Stomach (tissue), 19 donors: ENCODE measurements at places on chromosomes 13 and 19.

GRCh38 chr19:19261350-19262189, 11.5 kb downstream of the TM6SF2 start:
- DNase-seq: no peak

GRCh38 chr13:40648040-40648439, 18.4 kb downstream of the FOXO1 start:
- no peak for DNase-seq

GRCh38 chr19:6580313-6580712, 10.6 kb downstream of the CD70 start:
- DNase-seq: no peak

DNA sequence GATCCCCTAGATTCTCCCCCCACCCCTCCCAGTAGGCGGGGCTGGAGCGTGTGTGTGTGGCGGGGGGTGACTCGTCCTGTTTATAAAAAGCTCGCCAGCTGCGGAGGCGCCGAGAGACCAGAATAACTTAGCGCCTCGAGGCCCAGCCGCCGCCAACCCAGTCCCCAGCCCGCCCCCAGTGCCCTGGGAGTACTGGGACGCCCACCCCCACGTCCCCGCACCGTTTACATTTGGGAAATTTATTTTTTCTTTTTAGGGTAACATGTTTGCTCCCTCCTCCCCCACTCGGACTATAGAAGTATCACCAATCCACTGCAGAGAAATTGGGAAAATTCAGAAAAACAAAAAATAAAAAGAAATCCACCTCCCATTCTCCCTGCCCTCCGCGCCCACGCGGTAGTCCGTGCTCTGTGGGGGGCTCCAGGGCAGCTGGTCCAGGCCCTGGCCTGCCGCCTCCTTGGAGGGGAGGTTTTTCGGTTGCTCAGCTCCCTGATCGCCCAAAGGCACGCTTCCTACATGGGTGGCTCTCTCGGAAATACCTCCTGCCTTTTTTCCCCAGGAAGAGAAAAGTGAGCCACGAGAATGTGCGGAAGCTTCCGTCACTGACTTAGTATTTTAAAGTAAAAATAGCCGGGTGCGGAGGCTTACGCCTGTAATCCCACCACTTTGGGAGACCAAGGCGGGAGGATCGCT, 1.5 kb upstream of the RAB3A start:
- peak; percentile 73 for DNase-seq

DNA sequence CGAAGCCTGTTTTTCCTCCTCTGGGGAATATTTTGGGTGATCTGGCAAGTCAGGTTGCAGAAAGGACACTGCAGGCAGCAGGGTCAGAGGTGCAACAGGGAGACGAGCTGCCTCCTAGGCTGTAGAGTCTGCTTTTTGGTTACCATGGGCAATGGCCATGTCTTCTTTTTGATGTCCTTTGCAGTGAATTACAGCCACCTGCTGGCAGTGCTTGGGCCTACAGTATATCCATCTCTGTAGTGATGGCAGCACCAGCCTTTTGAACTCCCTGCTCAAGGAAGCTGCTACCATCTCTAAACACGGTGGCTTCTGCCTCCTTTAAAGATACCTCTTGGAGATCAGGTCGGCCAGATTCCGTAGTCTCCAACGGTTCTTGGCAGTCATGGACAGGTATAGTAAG, 73.9 kb downstream of the WTIP start:
- DNase-seq: no peak

DNA sequence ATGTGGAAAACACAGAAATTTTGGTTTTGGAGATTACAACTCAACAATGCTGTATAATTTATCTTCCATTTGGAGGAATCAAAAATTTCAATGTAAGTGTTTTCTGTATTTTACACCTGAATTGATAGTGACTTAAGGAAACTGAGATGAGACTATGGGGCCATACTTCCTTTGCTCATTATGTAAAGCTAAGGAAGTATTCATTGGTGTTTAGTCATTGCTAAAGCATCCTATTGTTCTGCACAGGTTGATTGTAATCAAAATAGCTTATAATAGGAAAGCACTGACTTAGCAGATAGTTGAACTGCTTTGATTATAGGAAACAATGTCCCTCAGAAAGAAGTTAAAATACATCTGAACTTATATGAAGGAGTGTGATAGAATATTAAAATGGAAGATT, 244.4 kb upstream of the SLITRK5 start:
- DNase-seq: no peak

- no peak for DNase-seq
Measured at GRCh38 chr13:37427843-37428494, 170.6 kb downstream of the POSTN start.

DNA sequence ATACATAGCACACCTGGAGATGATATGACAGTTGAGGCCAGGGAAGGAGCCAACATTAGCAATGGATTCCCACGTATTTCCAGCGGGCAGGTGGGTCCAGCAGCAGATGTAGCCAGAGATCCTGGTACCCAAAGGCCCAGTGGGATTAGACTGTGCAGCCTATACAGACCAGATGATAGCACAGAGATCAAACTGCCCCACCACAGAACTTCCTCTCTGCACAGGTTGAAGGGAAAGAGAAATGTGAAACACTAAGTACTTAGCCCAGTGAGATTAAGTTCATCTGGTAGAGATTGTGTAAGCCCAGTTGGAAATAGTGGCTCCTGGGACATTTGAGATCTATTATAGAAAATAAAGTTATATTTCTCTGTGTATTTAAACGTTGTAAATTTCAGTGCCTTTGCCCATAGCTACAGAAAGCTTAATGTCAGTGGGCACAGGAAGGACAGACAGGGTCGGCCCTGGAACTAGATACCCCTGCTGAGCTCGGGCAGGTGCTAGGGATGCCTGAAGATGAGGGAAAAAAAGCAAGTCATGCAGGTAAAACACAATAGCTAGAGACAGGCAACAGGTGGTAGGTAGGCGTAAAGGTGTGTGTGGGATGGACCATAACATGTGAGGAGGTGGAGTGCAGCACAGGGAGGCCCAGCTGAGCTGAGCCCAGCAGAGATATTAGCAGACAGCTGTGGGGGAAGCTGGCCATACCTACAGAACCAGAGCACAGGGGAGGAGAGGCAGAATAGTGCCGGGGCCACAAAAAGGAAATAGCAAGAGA, 27.3 kb upstream of the SPATA13 start:
- DNase-seq: no peak

GRCh38 chr13:99314640-99315176, 7.5 kb upstream of the GPR183 start:
- DNase-seq: no peak

DNA sequence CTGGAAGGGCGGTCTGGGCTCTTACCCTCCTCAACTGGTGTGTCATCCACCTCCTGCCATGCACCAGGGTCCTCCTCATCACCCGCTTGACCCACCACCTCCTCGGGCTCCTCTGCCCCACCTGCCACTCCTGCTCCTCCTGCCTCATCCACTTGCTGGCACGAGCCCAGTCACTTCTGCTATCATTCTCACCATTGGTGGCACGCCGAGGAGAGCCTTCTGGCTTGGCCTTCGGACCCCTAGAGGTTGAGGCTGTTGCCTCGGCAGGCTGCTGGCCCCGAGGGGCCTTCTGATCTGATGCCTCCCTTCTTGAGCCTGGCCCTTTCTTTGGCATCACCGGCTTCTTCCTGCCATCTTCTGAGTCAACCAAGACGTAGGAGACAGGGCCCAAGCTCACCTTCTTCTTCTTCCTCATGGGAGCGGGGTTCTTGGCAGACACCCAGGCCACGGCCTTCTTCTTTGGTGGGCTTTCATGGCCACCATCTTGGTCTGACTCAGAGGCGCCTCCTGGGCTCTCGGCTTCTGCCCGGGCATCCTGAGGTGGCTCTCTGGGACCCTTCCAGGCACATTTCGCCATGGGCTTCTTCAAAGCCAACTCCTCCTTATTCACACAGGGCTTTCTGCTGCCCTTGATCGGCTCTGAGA, 1.7 kb downstream of the PNMA8A start:
- no peak for DNase-seq

DNA sequence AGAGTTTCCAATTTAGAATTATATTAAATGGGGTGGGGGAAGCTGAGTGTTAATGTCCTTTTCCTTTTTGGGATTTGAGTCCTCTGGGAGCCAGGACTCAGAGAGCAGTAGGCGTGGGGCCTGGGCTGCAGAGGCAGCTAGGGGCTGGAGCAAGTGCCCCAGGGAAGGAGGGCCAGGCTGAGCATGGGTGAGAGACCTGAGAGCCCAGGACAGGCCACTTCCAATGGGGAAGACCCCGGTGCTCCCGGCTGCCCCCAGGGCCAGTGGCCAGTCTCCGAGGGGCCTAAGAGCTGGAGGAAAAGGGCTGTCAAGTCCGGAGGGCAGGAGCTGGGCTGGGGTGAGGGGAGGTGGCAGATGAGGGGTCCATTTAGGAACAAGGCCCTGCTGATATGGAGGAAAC, 371.5 kb downstream of the ZNF536 start:
- DNase-seq: no peak

- DNase-seq: no peak
Measured at GRCh38 chr19:56083668-56084067, 37.4 kb downstream of the ZNF787 start.

DNA sequence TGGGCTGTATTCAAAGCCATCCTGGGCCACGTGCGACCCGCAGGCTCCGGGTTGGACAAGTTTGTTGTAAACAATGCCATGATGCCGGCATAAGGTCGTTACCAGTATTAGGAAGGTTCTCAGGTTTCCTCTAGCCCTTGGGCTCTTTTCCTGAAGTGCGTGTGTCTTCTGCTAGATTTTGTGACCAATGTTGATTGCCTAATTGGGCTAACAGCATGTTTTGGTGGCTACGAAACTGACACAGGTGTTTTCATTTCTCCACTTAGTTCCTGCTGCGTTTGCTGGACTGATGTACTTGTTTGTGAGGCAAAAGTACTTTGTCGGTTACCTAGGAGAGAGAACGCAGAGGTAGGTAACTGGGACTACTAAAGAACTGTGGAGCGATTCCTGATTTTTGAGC, 20.3 kb downstream of the ALOX5AP start:
- DNase-seq: no peak

DNA sequence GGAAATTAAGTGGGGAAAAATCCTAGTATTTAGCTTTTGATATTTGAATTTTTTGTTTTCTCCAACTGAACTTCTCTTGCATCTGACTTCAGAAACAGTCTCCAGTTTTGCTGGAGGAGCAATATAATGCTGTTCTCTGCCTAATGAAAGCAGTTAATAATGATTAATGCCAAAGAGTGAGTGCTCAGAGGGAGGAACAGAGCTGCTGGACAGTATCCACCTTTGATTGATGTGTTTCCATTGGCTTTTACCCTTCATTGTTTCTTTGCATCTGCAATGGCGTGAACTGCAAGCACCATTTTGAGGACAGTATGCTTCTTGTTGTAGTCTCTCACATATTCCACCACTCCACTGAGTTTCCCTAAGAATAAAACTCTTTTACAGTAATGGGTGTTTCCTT, 193.4 kb downstream of the ITGBL1 start:
- no peak for DNase-seq

DNA sequence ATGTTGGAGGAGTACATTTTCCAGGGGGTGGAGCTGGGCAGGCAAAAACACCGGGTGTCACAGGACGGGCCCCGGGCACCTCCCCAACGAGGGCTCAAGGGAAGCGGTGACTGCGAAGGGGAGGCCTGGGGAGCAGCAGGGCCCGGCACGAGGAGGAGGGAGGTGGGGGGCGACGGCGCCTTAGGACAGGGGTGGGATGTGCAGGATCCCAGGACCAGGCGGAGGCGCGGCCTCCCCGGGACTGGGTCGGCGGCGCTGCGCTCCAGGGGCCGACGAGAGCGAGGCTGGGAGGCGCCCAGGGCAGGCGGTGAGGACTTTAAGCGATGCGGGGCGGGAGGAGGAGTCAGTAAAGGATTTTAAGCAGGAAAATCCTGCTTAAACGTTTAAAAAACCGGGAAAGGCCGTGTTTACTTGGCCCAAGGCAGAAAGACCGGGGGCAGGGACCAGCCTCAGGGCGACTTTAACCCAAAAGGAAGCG, 427 bp downstream of the ZNF160 start:
- peak; percentile 74 for DNase-seq

- peak; percentile 50 for DNase-seq
Measured at GRCh38 chr13:52862358-52863206, 14.1 kb upstream of the PCDH8 start.

DNA sequence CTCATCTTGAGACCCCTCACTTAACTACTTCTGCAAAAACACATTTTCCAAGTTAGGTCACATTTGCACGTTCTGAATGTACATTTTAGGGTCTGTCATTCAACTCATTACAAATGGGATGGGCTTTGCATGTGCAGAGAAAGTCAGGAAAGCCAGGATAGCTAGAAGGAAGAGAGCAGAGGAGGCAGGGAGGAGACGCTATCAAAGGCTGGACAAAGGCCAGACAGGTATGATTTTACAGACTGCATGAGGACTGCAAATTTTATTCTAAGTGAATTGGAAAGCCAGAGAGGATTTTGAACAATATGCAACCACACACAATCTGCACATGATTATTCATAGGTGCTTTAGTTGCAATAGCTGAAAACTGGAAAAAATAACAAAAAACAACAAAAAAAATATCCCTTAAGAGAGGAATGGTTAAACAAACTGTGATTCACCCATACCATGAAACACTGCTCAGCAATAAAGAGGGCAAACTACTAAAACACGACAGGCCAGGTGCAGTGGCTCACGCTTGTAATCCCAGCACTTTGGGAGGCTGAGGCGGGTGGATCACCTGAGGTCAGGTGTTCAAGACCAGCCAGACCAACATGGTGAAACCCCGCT, 21.1 kb downstream of the SYDE1 start:
- DNase-seq: no peak

GRCh38 chr13:77523834-77524728, 11.4 kb upstream of the SCEL start:
- DNase-seq: no peak

DNA sequence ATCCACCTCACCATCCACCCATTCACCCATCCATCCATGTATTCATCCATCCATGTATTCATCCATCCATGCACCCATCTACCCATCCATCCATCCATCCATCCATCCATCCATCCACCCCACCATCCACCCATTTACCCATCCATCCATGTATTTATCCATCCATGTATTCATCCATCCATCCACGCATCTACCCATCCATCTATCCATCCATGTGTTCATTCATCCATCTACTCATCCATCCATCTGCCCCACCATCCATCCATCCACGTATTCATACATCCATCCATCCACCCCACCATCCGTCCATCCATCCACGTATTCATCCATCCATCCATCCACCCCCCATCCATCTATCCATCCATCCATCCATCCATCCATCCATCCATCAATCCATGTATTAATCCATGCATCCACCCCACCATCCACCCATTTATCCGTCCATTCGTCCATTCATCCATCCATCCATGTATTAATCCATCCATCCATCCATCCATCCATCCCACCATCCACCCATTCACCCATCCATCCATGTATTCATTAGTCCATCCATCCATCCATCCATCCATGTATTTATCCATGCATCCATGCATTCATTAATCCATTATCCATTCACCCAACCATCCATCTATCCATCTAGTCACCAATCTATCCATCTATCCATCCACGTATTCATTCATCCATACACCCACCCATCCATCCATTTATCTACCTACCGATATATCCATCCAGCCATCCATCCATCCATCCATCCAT, 2.6 kb downstream of the IL12RB1 start:
- DNase-seq: no peak

GRCh38 chr19:2415281-2415972, 12.0 kb downstream of the TIMM13 start:
- DNase-seq: no peak

GRCh38 chr13:52455677-52456041, 381 bp downstream of the CKAP2 start:
- peak; percentile 65 for DNase-seq

- peak; percentile 65 for DNase-seq
Measured at GRCh38 chr19:29845574-29846176, 33.9 kb downstream of the CCNE1 start.
